NCI-H510A treated with DMSO at 0.1 percent for 48 hours (cell line): ENCODE measurements at places on chromosomes 6 and 20.

DNA sequence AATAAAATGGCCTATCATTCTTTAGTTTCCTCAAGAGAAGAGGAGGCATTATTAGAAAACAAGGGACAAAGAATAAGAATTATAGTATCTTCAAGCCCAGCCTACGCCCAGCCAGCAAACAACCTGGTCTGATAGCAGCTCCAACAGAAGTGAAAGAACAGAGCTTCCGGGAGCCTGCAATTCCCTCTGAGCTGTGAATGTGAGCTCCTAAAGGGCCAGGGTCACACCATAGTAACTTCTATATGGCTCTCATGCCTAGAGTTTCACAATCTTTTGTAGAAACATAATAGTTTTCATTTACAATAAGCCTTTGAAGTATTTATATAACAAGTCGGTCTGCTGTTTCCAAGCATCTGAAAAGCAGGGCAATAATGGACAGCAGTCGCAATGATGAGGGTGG, 116.5 kb downstream of the SMLR1 start:
- DNase-seq = no peak

DNA sequence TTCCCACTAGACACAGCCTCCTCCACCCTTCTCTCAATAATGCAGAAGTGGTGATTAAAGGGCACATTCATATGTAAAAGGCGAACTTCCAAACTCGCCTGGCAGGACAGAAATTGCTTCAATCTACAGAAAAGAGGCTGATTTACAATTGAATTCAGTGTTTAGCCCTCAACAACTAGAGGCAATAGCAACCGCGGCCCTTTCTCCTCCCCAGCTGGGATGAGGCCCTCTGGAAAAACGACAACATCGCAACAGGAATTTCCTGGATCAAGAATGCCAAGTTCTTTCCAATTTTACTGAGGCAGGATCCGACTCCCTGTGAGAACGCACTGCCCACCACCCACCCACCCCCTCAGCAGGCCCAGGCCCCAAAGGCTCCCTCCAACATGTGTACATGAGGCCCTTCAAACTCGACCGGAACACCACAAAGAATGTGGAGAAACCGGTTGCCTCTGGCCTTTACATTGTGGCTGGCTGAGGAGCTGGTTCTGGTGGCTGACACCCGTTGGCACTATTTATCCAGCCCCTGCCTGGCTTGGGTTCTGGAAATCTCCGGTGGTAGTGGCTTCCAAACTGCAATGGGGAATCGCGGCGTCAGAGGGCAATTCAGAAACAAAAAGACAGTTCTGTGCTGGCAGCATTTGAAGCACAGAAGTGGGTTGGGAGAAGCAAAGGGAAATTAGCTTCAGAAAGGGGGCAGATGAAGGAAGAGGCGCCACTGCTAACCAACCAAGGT, 36.8 kb downstream of the ZMYND8 start:
- peak; percentile 95 for DNase-seq

DNA sequence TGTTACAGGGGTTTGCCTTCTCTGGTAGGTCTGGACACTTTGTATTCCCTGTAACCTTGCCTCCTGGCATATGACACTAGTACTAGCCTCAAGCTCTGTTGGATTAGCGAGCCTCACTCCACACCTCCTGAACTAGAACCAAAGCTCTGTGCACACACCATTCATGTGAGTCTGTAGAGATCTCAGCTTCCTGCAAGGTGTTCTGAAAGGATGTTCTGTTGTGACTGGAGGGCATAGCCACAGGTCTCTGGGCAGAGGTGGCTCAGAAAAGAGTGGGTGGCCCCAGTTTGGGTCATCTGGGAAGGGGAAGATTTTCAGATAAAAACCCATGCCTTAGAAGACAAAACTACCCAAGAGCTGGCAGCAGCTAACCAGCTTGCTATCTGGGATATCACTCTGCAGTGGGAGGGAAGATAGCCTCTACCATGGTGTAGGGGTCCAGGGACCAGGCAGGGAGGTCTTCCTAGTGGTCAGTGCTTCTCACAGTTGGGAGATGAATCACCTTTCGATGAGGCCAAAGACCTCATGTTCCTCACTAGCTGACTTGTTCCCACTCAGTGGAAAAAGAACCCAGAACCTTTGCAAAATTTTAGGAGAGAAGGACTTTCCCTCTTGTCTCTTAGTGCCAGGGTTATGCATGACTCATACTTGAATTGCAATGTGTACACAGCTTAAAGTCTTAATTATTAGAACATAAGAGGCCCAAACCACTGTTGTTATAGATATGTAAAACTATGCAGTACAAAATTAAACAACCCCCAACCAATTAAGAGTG, 41.4 kb downstream of the HLA-F start:
- DNase-seq = no peak

GRCh38 chr20:61042506-61043385, 209.3 kb upstream of the CDH4 start:
- no peak for DNase-seq

DNA sequence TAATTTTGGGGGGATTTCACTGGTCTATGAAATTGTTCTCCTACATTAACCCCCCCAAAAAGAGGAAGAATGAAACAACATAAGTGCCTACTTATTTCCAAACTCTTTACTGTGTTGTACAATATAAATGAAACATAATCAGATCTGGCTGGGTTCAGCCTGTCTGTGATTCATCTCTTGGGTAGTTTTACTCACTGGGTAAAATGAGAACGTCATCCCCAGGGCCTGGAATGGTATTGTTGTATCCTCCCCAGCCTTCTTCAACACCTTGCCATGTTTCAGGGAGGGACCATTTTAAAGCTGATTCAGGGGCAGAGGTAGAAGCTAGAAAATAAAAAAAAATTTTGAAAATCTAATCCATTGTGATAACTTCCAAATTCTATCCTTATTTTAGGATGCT, 256.7 kb downstream of the PKHD1 start:
- DNase-seq = no peak

GRCh38 chr6:138383776-138384175, 6.1 kb downstream of the SMIM28 start:
- DNase-seq = no peak

GRCh38 chr20:23763345-23763744, 12.6 kb upstream of the CST1 start:
- no peak for DNase-seq

GRCh38 chr6:56771189-56771588, 128.5 kb upstream of the DST start:
- no peak for DNase-seq

DNA sequence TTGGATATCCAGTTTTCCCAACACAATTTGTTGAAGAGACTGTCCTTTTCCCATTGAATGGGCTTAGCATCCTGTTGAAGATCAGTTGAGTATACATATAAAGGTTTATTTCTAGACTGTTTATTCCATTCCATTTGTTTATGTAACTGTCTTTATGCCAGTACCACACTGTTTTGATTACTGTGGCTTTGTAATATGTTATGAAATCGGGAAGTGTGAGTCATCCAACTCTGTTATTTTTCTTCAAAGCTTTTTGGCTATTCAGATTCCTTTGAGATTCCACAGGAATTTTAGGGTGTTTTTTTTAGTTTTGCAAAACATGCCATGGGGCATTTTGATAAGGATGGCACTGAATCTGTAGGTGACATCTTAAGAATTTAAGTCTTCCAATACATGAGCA, 188.3 kb downstream of the BMP7 start:
- no peak for DNase-seq

DNA sequence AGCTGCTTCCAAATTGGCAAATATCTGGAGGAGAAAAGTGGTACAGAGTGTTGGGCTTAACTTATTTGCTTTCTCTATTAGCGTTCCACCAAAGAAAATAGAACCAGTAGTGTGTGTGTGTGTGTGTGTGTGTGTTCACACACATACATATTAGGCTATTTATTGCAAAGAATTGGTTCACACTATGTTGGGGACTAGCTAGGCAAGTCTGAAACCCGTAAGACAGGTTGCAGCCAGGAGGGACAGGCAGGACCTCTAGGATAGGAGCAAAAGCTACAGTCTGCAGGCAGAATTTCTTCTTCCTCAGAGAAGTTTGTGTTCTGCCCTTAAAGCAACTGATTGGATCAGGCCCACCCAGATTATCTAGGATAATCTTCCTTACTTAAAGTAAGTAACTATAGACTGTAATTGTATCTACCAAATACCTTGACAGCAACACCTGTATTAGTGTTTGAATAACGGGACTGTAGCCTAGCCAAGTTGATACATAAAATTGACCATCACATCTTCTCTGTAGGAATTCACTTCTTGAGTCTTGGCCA, 12.8 kb downstream of the KCTD20 start:
- DNase-seq = no peak

- DNase-seq = no peak
Observed at GRCh38 chr20:61762167-61762710, 303.4 kb downstream of the TAF4 start.

GRCh38 chr20:9126527-9126926, 57.6 kb downstream of the PLCB4 start:
- DNase-seq = no peak

DNA sequence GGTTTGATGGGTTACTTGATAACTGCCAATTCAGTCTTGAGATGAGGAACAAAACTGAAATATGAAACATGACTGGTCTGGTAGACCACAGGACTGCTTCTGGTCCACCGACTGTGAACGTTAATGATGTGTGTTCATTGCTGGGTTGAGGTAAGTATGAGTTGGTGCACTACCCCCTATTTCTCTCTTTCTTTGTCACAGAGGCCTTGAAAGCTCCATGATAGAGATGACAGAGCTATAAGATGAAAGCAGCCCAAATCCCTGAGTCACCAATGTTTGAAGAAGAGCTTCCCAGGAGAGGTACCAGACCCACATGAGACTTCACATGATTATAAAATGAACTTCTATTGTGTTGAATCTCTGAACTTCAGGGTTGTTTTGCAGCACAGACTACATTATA, 555.5 kb downstream of the PTPRT start:
- no peak for DNase-seq

- DNase-seq = no peak
Observed at GRCh38 chr20:49699200-49699992, 14.3 kb downstream of the B4GALT5 start.

GRCh38 chr20:4130404-4131189, 115.2 kb upstream of the RNF24 start:
- DNase-seq = no peak

DNA sequence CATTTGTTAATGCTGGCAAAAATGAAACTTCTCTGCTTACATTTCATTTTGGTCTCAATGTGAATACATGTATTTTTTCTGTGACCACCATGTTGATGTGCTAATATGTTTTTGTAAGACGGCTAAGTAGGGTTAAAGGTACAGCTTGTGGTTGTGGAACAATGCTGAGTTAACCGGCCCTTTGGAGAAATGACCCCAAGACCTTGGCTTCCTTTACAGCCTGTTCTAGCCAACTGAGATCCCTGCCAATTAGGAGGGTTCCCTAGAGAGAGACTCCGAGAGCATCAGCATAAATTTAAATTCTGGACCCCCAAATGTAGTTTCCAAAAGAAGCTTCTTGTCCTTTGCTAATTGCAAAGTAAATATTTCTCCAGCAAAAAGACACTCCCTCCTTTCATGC, 44.4 kb downstream of the RSPO3 start:
- DNase-seq = no peak

- DNase-seq = no peak
Observed at GRCh38 chr6:12170351-12171092, 119.6 kb upstream of the EDN1 start.

DNA sequence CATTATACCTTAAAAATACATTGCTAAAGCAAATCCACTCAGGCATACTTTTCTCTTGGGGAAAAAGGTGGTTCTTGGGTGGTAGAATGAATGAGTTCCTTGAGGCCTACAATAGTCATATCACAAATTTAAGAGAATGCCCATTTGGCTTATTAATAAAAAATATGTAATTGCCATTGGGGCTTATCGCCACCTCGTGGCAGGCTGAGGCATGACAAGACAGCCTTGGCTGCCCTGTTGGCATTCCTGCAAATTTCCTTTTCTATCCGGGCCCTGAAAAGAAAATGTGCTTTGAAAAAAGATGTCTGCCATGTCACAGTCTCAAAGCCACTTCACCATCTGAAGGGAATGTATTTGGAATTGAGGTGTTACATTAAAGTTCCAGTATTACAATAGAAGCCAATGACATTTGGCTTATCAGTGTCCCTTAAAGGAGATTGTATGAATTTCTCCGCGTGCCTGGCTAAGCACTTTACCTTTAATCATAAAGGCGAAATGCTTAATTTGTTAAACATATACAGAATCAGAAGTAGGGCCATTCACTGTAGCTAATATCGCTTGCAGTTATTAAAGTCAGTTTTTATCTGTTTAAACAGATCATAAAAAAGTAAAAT, 188.3 kb upstream of the ZFP64 start:
- DNase-seq = peak; percentile 14

- DNase-seq = no peak
Observed at GRCh38 chr20:62362590-62362940, 4.5 kb downstream of the LAMA5 start.

- DNase-seq = no peak
Observed at GRCh38 chr20:1995531-1996310, 1.9 kb upstream of the PDYN start.

DNA sequence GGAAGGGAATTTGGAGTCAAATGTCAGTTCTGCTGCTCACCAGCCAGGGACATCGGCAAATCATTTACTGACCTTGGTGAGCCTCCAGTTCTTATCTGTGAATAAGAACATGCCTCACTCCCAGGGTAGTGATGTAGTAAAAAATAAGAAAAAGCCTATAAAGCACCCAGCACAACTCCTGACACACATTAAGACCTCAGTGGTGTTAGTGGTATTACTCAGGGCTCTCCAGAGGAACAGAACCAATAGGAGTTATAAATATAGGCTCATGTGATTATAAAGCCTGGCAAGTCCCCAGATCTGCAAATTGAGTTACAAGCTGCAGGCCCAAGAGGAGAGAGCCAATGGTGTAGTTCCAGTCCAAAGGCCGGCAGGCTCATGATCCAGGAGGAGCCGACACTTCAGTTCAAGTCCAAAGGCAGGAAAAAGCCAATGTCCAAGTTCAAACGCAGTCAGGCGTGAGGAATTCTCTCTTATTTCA, 71.3 kb upstream of the EYA2 start:
- no peak for DNase-seq

GRCh38 chr6:161103475-161103874, 111.9 kb downstream of the MAP3K4 start:
- DNase-seq = no peak
